Stimulated activated CD8-positive, alpha-beta memory T cell treated with anti-CD3 and anti-CD28 coated beads, Interleukin-4, amount 100 ng/mL, for 1 hour (primary cell): ENCODE measurements at places on chromosomes 11 and 22.
A peak's percentile ranks its signal among the peaks of the same experiment; 100 is the strongest.

GRCh38 chr11:72226701-72227100 lies 2.1 kb downstream of the INPPL1 start:
- no peak for DNase-seq

GRCh38 chr11:63459586-63459985 lies 31.4 kb downstream of the PLAAT5 start:
- no peak for DNase-seq

DNA sequence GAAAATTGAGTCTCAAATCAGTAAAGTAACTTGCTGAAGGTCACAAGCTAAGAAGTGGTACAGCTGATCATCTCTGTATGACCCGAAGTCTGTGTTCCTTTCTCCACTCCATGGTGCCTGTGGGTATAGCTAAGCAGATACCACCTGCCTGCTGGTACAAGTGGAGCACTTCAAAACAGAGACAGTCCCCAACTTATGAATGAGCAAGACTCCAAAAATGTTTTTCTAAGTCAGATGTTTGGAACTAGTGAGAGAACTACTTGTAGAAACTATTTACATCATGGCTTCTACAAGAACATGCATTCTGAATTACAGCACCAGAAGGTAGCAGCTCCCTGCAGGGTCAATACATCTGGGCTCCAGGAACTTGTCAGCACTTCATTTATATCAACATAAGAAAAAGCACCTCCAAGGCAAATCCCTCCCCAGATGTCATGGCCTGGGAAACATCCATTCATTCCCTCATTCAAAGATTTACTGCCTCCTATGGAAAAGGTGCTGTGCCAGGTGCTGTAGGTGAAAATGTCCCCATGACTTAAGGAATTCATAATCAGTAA lies 94.7 kb downstream of the SERGEF start:
- no peak for DNase-seq

GRCh38 chr22:48346911-48347310 lies 1480.8 kb downstream of the BRD1 start:
- no peak for DNase-seq

- no peak for DNase-seq
These were observed 4.2 kb upstream of the RASGRP2 start for GRCh38 chr11:64747961-64748665.

DNA sequence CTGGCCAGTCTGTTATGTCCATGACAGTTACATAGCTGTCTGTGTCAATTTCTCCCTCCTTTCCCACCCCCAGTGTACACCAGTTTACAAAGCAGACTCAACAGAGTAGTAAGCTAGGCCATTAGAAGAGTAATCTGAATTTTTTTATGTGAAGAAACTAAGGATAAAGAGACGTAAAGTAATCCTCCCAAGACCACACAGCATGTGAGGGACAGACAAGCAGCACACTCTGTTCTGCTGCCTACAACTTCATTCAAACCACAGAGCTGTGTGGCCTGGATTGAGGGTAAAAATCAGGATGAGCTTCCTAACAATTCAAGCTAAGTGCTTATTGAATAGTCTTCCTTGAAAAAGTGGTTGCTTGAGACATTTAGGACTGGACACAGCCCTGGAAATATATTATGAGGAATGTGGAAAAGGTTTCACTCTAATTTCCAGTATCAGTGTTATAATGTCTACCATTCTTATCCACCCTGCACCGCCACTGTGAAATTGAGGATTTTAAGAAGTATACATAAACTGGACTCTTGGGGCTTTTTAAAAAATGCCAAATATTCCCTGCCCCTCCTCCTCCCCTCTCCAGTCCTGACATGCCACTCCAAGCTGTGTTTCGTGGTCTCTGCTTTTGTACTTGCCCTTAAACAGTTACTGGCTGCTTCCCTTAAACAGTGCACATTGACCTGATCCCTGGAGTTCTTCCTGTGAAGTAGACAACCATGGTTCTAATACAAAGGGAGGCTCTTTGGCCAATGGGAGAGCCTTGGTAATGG lies 40.9 kb downstream of the EXT2 start:
- no peak for DNase-seq

- no peak for DNase-seq
These were observed 38.3 kb upstream of the NFAM1 start for GRCh38 chr22:42470366-42471082.

DNA sequence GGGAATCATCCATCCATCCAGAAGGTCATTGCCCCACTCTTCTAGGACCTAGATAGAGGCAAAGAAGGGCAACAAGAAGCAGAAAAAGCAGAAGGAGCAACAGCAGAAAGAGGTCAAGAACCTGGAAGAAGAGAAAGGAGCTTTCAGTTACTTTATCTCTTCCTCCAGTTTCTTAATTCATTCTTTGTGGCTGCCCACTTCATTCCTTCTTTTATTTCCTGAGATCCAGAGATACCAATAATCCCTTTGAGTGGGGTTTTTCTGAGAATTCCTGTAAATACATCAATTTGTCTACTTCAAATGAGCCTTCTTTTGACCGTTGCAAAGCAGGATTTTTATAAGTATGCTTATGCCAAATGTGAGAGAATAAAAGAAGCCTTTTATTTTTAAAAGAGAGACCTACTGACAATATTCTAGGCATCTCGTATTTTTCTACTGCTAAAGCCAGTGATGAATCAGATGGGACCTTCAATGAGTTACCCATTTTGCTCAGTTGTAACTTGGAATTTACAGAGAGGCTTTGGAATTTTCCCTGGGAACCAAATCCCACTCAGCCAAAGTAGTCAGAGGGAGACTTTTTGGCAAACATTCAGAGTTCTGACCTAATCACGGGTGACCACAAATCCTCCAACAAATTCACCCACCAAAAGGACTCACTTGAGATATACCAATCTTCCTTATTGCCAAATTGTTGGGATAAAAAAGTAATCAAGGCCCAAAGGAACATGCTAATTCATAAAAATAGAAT lies 54.9 kb downstream of the ZC3H12C start:
- DNase-seq = no peak

DNA sequence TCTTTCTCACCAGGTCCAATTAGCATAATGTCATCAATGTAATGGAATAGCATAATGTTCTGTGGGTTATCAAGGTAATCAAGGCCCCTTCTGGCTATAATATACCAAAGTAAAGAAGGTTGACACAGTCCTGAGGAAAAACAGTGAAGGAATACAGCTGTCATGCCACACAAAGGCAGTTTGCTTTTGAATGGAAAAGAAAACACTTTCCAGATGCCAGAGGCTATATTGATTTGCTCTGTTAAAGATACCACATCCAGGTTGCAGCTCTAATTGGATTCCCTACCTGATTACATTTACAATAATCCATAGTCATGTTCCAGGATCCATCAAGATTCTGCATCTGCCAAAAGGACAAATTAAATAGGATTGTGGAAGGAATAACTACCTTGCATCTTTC lies 22.3 kb upstream of the CLPB start:
- DNase-seq = no peak

- DNase-seq = no peak
These were observed 37.5 kb upstream of the LYVE1 start for GRCh38 chr11:10605941-10606381.

- no peak for DNase-seq
These were observed 44.4 kb upstream of the BARX2 start for GRCh38 chr11:129331217-129331616.

GRCh38 chr11:114082415-114082748 lies 22.9 kb downstream of the ZBTB16 start:
- DNase-seq = no peak

DNA sequence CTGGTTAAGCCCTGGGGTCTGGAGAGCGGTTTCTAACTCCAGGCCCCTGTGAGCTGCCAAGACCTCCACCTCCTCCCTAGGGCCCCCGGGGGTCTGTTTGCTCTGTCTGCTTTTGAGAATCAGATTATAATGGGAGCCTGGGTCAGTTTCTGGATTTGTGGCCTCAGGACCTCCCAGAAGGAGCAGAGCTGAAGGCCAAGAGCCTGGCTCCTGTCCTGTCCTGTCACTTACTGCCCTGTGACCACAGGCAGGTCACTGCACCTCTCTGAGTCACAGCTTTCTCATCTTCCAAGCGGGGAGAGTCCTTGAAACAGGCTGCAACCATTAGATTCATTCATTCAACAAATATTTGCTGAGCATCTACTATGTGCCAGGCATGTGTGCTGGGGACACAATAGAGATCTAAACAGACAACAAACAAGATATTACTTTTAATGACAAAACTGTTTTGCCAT lies 87.3 kb upstream of the FGF3 start:
- no peak for DNase-seq

GRCh38 chr22:17922925-17923903 lies 101.1 kb downstream of the MICAL3 start:
- DNase-seq = no peak

DNA sequence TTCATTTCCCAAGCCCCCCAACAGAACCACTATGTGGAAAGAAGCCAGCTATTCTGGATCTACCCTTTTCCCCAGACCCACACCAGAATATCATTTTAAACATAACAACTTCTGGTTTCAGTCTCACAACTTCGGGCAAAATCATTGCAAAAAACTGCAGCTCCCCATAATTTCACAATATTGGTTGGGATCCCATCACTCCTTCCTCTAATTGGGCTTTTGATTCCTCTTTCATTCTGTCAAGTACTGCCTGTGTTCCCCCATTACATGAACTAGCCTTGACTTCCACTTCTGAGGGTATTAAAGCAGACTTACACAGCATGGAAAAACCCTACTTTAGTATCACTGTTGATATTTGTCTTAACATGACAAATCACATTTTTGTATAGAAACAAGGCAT lies 4.1 kb upstream of the APOL3 start:
- DNase-seq = no peak

- DNase-seq = no peak
These were observed 17.8 kb downstream of the PRR5L start for GRCh38 chr11:36313750-36314433.

GRCh38 chr22:50694766-50695420 lies 22.3 kb downstream of the SHANK3 start:
- DNase-seq = no peak

DNA sequence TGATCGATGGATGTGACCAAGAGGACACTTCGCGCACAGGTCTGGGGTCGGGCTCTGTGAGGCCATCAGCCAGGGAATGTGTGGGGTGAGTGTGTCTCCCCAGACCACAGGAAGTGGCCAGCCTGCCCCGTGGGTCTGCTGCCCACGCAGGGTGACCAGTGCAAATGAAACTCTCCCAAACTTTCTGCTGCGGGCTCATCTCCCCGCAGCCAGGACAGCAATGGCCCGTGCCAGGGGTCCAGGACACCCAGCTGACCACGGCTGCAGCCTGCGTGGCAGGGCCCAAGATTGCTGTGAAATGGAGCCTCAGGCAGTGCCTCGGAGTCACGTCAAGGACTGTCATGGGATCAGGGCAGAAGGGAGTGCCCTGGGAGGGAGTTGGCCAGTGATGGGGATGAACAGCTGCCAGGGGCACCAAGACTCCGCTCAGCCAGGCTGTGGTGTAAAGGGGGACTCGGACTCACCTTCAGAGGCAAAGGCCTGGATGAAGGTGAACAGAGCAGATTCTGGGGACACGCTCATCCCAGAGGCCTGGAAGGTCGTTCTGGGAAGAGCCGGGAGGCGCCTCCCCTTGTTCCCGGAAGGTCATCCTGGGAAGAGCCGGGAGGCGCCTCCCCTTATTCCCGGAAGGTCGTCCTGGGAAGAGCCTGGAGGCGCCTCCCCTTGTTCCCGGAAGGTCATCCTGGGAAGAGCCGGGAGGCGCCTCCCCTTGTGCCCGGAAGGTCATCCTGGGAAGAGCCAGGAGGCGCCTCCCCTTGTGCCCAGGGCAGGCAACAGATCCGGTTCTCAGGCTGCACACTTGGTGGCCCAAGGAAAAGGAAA lies 252.6 kb downstream of the BRD1 start:
- no peak for DNase-seq

GRCh38 chr11:75326439-75326810 lies 25.0 kb downstream of the ARRB1 start:
- no peak for DNase-seq

GRCh38 chr11:85751724-85752123 lies 59.2 kb downstream of the SYTL2 start:
- DNase-seq = no peak

GRCh38 chr11:27174021-27174420 lies 133.4 kb downstream of the BBOX1 start:
- no peak for DNase-seq

GRCh38 chr11:67022961-67023956 lies at the start of gene SYT12:
TSS of gene SYT12 (plus strand) at chr11:67023134. CDS start at chr11:67030145, 7,011 bp downstream.
- DNase-seq = no peak

DNA sequence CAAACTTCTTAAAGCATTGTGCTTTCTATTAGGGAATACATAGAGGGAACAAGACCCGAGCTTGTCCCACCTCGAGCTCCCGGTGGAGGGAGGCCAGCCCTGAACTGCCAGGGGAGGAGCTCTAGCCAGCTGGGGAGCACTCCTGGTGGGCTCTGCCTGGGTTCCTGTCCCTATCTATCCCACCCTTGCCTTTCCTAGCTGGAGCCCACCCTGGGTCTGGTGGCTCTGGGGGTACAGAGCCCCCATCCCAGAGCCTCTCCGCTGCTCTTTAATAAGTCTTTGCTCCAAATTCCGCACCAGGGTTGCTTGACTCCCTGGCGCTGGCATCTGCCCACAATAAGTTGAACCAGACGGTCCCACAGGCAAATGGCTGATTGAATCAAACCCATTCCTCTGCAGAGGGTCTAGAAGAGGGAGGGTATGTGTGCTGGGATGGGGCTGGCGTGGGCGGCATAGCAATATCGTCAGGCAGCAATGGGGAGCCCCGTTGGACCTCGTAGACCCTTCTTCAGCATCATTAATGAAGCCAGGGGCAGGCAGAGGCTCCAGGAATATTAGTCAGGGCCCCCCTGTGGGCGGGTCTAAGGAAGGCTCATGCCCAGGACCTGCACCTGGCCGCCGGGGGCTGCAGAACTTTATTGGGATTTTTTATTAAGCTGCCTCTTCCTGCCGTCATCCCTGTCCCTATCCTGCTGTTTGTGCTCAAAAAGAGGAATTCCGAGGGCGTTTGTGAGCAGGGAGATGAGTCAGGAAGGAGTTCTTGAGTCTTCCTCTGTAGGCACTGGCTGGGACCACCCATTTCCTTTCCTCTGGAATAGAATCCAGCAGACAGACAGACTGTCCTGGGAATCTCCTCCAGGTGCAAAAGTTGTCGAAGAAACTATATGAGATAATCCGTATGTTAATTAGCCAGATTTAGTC lies 38.5 kb upstream of the RIC3 start:
- DNase-seq = no peak

GRCh38 chr11:79538775-79539174 lies 97.9 kb upstream of the TENM4 start:
- no peak for DNase-seq

DNA sequence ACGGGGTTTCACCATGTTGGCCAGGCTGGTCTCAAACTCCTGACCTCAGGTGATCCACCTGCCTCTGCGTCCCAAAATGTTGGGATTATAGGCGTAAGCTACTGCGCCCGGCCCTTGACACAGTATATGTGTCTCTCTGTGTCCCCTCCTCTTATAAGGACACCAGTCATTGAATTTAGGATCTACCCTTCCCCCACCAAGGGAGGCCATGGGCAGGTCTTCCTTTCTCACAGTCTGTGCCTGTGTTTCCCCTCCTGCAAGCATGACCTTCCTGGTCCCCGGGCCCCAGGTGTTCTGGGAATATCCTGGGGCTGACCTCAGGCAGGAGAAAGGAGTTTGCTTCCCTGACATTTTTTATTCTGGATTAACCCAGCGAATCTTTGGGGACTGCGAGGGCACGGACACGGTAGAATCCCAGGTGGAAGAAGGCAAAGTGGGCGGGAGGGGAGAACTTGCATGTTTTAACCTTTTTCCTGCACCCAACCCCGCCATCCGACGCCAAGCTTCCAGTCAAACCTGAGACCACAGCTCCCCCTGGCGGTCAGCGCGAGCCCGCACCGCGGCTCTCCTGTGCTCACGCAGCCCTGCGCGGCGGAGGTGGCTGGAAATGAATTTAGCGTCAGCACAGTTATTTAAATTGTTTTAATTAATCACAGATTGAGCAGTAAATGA lies 42.1 kb upstream of the ISX start:
- DNase-seq = peak; percentile 11

- DNase-seq = no peak
These were observed 1635.2 kb downstream of the FAM181B start for GRCh38 chr11:81098471-81098870.
